NCI-H2029 treated with DMSO at 0.1 percent for 48 hours (cell line): ENCODE measurements at places on chromosomes 7 and 10.
A peak's percentile ranks its signal among the peaks of the same experiment; 100 is the strongest.

- no peak for DNase-seq
Measured at GRCh38 chr10:131646551-131647525, 254.0 kb upstream of the PPP2R2D start.

DNA sequence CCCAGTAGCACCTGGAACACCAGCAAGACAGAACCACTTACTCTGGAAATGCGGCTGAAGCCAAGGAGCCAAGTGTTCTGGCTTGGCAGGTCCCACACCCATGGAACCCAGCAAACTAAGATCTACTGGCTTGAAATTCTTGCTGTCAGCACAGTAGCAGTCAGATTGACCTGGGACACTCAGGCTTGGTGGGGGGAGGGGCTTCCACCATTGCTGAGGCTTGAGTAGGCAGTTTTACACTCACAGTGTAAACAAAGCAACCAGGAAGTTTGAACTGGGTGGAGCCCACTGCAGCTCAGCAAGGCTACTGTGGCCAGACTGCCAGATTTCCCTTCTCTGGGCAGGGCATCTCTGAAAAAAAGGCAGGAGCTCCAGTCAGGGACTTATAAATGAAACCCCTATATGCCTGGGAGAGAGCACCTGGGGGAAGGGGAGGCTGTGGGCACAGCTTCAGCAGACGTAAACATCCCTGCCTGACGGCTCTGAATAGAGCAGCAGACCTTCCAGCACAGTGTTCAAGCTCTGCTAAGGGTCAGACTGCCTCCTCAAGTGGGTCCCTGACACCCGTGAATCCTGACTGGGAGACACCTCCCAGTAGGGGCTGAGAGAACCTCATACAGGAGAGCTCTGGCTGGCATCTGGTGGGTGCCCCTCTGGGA, 121.2 kb downstream of the MTERF1 start:
- DNase-seq: peak; percentile 2

DNA sequence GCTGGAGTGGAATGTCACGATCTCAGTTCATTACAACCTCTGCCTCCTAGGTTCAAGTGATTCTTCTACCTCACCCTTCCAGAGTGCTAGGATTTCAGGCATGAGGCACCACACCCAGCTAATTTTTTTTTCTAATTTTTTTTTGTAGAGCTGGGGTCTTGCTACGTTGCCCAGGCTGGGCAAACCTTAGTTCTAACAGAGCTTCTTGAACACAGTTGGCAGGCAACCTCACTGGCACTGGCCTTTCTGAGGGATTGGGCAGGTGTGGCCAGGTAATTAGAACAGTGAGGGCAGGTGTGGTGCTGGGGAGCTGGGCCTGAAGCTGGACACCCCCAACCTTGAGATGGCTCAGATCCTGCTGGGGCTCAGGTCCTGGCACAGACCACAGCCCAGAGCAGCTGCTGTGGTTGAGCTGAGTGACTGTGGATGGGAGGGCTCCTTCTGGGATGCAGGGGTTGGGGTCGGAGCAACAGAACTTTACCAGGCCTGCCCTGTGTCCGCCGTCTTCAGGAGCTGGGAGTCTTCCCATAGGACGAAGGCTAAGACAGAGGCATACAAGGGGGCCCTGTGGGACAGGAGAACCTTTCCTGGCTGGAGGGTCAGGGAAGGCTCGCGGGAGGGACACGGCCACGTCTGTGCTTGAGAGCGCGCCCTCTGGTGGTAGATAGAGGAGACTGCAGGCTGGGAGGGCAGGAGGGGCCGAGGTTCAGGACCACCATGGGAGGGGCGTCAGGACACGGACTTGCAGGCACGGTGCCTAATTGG, 48.2 kb downstream of the COL26A1 start:
- no peak for DNase-seq

DNA sequence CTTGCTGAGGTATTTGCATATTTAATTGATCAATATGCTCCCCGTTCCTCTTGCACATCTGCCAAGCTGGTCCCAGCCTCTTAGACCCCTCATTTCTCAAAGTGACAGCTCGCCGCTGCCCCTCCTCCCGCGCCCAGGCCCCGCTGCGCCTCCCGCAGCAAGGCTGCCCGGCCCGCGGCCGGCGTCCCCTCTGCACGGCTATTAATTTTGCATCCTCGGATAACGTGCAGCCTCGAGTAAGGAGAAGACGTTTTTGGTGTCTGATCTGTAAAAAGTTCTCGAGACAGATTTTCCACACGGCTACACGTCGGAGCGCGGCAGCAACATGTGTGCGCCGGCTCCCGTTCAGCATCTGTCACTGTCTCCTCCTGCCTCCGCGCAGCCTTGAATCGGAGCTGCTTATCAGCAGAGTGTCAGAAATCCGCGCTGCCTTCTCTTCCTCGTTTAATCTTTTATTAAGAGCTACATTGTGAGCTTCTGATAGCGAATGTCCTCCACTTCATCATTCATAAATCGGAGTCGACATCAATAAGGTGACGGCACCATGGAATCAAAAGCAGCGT, 65.3 kb downstream of the EBF3 start:
- no peak for DNase-seq

DNA sequence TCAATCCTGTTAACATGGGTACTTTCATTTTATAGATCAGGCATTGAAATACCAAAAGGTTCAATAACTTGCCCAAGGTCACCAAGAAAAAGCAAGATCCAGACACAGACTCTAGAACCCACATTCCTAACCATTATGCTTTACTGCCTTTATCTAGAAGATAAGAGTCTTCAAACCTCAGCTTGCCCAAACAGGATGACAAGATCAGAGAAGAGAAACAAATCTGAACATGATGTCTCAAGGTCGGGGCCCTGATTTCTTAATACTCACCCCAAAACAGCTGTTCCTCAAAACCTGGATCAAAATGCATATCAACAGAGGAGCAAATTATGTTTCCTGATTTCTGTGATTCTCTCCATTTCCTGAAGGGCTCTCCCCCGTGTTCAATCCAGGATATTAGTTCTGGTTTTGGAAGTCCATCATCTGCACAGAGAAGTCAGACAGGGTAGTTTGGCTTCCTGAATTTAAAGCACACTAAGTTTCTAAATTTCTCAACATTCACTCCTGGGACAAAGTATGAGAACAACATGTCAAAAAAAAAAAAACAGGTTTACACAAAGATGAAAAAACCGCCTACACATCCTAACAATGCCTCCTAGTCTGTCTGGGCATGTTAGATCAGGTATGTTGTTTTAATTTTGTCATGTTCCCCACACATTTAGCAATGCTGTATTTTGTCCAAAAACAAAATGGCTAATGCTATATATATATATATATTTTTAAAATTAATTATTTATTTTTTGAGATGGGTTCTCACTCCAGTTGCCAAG, 16.2 kb downstream of the ZNF786 start:
- DNase-seq: no peak

DNA sequence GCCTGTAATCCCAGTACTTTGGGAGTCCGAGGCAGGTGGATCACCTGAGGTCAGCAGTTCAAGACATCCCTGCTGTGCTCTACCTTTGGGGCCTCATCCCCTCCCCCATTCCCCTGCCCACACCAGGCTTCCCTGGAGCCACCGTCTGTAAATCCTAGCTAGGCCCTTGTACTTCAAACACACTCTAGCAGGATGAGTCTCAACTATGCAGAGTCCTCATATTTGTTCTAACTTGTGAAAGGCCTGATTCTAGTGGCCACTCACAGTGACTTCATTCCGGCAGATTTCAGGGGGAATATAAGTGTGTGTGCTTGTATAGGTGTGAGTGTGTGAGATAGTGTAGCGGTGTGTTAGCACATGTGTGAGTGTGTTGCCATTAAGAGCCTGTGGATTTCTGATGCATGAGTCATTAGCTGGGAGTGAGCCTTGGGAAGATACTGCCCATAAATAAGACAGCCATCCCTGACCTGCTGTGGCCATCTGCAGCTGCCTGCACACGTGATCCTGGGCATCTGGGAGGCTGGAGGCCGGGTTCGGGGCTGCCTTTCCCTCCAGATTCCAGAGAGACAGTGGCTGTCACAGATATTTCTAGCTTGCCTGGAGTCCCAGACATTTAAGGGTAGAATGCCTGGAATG, 1.7 kb upstream of the NEURL1 start:
- no peak for DNase-seq

DNA sequence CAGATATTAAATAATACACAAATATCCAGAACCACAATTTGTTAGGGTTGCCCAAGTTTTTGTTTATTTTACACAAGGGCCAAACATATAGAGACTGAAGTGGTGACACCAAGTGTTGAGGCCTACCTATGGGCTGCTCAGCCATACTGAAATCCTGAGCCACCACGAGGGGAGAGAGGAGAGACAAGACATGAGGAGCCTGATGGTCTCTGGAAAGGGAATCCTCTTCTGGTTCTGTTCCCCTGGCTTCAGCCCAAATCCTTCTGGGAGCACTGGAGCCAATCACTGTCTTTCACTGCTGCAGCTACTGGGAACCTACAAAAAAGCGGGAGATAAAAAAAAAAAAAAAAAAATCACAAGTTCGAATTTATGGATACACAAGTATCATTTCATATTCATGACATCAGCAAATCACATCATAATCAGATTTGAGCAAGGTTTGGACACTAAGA, 1.9 kb downstream of the SKIDA1 start:
- DNase-seq: no peak

- DNase-seq: no peak
Measured at GRCh38 chr10:128928231-128928836, 538.7 kb upstream of the MGMT start.

DNA sequence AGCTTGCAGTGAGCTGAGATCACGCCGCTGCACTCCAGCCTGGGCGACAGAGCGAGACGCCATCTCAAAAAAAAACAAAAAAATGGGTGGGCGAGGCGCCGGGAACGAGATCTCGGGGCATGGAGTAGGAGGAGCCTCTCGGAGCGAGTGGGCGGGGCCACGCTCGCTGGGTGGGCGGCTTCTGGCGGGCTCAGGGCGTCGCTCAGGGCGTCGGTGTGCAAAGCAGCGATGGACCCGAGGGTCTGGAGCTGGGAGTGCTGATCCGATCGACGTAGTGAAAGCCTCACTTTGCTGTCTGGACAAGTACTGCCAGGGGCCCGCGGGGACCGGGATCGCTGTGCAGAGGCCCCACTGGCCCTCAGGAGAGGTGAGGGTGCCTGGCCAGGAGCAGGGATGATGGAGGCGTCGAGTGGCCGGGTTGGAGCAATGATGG, 22.6 kb upstream of the AMZ1 start:
- no peak for DNase-seq

DNA sequence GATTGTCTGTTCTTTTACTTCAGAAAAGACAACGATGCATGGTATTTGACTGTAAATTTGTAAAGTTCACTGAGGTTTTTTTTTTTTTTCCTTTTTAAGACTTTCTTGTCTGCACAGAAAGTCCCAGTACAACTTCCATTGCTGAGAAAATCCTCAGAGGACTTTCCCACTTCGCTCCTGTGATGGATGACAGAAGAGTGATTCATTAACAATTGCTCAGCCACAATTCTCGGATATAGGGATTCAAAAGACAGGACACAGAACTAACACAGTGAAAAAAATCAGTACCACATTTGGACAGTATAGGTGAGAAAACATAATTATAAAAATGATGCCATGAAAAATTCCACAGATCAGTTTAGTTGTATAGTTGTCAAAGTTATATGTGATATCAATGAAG, 48.0 kb downstream of the SEC23IP start:
- no peak for DNase-seq

DNA sequence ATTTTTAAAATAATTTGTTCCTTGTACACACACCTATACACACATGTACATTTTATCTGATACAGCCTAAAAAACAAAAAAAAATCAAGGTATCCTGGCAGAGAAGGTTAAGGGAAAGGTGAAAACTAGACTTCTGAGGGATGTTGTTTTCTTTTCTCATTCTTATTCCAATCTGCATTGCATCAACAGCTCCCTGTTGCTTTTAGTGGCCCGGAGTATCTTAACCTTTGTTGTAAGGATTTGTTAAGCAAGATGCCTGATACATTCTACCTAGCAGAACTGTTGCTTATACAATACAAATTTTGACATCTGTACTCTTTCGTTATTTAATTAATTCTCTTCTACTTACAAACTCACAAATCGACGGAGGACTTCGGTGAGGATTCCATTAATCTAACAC, 167.4 kb downstream of the GNAI1 start:
- no peak for DNase-seq

DNA sequence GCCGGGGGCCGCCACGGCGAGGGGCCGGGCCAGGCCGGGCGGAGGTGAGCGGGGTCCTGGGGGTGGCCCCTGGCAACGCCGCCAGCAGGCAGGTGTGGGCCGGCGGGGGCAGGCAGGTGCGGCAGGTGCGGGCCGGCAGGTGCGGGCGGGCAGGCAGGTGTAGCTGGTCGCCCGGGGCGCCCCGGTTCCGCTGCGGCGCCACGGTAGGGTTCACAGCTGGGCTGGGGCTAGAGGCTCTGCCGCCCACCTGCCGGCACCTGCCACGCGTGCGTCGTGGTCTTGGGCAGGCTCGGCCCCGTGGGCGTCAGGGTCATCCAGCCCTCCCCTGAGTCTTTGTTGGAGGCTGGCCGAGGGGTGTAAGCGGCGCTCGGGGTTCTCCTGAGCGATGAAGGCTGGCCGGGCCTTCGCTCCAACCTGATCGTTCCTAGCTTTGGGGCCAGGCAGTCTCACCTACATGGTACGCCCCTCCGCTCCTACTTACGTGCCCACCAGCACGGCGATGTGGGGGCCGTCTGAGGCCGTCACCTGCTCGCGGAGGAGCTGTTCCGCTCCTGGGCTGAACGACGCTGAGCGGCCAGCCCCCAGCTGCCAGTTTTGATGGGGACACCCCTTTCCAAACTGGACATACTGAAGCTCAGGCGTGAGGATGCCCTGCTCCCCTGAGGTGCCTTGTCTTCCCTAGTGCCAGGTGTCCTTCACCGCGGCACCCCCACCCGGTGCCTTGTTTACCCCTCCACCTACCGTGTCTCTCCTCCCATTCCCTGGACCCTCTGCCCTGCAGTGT, 493 bp downstream of the ZMIZ2 start:
- no peak for DNase-seq

- DNase-seq: no peak
Measured at GRCh38 chr10:100819424-100819823, 74.0 kb downstream of the PAX2 start.

DNA sequence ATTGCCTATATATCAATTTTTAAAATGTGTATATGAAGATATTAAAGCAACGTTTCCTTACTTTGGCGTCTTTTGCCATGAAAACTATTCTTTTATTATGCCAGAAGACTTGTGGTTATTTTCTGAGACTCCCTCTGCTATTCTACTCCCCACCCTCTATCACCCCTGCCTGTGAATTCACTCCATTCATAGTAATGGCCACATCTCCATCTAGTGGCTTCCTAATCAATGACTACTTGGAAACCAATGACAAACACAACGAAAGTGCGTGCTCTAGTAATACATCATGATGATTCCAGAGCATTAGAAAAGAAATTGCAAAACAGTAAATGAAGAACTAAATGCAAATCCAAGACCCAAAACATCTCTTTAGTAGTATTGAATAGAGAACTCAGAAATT, 186.7 kb upstream of the HGF start:
- peak; percentile 15 for DNase-seq

GRCh38 chr10:45442662-45443061, 68.6 kb downstream of the ALOX5 start:
- no peak for DNase-seq

- DNase-seq: no peak
Measured at GRCh38 chr7:28643188-28643569, 230.9 kb downstream of the CREB5 start.

DNA sequence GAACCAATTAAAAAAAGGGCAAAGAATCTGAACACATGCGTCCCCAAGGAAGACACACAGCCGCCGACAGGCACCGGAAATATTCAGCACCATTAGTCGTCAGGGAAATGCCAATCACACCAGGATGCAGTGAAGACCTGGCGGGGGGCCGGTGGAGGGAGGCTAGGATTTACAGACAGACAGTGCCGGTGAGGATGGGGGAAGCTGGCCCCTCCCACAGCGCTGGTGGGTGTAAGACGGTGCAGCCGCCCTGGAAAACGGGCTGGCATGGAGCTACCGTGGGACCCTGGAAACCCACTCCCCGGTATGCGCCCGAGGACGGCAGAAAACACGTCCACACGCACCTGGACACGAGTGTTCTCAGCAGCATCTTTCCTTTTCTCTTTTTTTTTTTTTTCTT, 4.8 kb upstream of the ADAP1 start:
- no peak for DNase-seq
